ENCODE measurements at places on chromosomes 13 and 19.

- no peak for DNase-seq
Measured at GRCh38 chr13:75864718-75865117, 228.6 kb downstream of the LMO7 start.

DNA sequence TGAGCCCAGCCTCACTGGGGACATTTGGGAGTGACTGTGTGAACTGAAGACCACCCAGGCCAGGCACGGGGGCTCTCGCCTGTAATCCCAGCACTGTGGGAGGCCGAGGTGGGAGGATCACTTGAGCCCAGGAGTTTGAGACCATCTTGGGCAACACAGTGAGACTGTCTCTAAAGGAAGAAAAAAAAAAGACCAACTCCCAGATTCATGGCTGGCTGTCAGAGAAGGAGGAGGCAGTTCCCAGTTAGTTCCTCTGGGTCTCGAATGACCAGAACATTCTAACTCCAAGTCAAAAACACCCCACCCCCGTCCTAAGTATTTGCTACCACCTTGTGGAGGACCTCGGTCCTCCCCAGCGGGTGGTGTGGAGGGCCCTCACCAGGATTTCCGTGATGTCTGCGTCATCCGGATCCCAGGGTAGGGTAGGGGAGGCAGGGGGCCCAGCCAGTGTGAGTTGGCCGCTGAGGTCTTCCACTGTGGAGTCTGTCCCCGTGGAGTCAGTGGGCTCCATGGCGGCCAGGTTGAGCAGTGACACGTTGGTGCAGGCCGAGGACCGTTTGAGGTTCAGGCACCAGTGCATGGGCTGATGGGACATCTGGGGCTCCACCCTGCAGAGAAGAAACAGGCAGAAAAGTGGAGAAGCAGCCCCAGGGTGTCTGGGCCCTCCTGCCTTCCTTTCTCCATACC, 1.3 kb downstream of the TSKS start:
- DNase-seq: no peak

- no peak for DNase-seq
Measured at GRCh38 chr19:27971071-27971470, 1241.9 kb downstream of the UQCRFS1 start.

GRCh38 chr13:59343993-59344822, 819.5 kb downstream of the DIAPH3 start:
- DNase-seq: no peak

- no peak for DNase-seq
Measured at GRCh38 chr19:48064509-48064908, 20.6 kb upstream of the CABP5 start.

- DNase-seq: no peak
Measured at GRCh38 chr13:23703246-23703860, 133.1 kb downstream of the TNFRSF19 start.

DNA sequence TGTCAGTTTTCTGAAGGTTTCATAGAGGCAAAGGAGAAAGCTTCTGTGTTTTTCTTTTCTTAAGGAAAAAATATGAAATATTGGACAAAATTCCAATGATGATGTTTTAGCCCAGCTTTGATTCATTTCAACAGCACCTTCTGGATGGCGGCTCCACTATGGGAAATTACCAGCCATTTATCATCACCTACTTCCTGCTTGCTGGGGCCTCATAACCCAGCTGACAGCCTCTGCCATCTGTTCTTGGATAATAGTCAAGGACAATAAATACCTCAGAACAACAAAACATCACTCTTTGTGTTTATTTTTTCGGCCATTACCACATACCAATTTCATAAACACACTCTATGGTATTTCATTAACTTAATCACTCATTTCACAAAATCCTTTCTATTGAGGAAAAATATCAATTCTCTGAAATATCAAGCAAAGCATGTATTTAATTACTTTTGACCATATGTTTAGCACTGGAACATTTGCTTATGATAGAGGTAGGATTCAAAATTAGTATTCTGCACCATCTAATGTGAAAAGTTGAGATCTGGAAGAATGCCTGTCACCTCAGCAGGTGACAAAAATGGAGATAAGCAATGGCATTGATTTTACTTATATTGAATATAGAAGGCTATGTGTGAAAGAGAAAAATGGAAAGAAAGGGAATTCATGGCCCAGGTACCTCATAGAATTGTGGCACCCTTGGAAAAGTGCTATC, 629.7 kb downstream of the LIG4 start:
- DNase-seq: no peak

- DNase-seq: no peak
Measured at GRCh38 chr13:33590936-33591335, 227.0 kb upstream of the RFC3 start.

- DNase-seq: no peak
Measured at GRCh38 chr13:109396266-109396665, 390.1 kb downstream of the IRS2 start.

GRCh38 chr13:78586706-78587105, 16.6 kb downstream of the POU4F1 start:
- no peak for DNase-seq

- DNase-seq: no peak
Measured at GRCh38 chr13:48860364-48860763, 115.3 kb upstream of the FNDC3A start.

GRCh38 chr19:2034729-2035589, 16.1 kb downstream of the MKNK2 start:
- no peak for DNase-seq
